H7 (cell line): ENCODE measurements at places on chromosomes 1 and 21. TPM values are rescaled to one million over a fixed set of nuclear protein-coding genes. Genes with fewer than 3 reads are reported as not detected.
A peak's percentile ranks its signal among the peaks of the same experiment; 100 is the strongest.

- DNase-seq, result no peak
Measured at GRCh38 chr1:94783342-94784189, 36.6 kb upstream of the SLC44A3 start.

DNA sequence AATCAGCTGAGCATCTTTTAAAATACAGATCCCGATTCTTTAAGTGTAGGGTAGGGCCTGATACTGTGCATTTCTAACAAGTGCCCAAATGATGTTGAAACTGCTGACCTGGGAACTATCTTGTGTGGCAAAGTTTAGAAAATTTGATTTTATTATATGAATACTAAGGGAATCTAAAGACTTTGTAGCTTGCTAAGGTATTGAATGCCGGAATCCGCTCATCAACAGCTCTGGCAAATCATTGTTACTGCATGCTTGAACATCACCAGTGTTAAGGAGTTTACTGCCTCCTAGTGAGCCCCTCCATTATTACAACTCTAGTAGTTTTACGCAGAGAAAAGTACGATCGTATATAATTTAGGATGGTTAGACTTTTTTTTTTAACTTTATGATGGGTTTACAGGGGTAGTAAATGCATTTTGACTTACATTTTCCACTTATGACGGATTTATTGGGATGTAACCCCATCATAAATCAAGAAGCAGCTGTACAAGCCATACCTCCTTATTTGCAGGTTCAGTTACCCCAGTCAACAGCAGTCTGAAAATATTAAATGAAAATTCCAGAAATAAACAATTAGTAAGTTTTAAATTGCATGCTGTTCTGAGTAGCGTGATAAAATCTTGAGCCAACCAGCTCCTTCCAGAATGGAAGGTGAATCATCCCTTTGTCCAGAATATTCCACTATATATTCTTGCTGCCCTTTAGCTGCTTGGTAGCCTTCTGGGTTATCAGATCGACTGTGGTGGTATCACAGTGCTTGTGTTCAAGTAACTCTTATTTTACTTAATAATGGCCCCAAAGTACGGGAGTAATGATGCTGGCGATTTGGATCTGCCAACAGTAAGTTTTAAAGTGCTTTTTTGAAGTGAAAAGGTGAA lies 892 bp downstream of the TYW3 start:
- peak; percentile 53 for DNase-seq

DNA sequence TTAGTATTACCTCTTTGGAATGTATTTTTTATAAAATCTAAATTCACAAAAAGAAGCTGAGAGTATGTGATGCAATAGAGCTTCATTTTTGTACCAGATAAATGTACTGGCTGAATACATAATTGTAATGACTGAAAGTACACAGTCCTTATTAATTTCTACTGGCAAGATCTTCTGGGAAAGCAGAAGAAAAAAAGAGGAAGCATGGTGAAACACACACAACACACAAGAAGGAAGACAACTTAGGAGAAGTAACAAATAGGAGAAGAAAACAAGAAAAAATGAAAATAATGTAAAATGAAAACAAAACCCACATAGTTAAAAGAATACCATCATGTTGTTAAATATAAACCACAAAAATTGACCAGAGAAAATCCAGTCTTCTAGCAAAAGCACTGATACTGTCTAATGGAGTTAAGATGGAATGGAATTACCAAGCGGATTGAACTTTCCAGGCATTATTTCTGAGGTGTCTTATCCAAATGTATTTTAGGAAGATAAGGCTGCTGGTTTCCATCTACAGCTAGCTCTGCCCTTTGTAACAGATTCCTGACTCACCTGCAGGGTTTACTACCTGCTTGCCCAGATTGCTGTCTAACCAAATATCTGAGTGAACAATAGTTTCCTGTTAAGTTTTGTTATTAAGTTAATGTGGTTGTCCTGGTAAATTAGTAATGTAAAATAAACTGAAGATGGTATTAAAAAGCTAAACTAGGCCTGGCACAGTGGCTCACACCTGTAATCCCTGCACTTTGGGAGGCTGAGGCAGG lies 4.5 kb upstream of the COP1 start:
- DNase-seq, result no peak

- DNase-seq, result peak; percentile 66
Measured at GRCh38 chr1:29465755-29466154, 229.4 kb downstream of the PTPRU start.

GRCh38 chr1:41387667-41388091 lies 26.4 kb downstream of the FOXO6 start:
- peak; percentile 95 for DNase-seq

DNA sequence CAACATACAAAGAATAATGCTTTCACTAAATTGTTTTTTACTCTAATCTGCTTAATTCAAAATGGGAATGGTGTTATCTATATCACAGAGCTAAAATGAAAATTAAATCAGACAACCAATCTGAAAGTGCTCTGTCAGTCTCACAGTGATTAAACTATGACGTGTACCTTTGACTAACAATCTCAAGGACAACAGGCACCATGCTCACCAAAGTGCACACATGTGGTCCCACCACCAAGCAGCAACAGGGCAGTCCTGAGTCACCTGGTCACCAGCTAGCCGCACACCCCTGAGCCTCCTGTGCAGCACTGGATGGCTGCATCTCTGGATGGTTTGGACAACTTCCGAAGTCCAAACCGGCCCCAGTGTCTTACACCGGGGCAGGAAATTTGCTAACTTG lies 54.5 kb upstream of the NADK start:
- DNase-seq, result no peak

CFHR4 gene
- total RNA-seq, result 0.30 TPM in 1 of 2 replicates, not detected in the other

KRTAP12-2 gene
- not detected in 2 replicates for total RNA-seq

DNA sequence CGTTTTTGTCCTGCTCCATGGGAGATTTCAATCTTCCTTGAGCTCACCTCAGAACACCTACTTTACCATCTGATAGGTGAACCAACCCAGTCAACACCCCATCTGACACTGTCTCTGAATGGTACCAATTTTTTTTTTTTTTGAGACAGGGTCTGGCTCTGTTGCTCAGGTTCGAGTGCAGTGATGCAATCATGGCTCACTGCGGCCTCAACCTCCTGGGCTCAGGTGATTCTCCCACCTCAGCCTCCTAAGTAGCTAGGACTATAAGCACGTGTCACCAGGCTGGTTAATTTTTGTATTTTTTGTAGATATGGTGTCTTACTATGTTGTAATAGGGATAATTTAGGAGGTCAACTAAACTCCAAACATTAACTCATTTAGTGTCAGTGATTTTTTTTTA lies 36.3 kb downstream of the SPRTN start:
- DNase-seq, result no peak

DNA sequence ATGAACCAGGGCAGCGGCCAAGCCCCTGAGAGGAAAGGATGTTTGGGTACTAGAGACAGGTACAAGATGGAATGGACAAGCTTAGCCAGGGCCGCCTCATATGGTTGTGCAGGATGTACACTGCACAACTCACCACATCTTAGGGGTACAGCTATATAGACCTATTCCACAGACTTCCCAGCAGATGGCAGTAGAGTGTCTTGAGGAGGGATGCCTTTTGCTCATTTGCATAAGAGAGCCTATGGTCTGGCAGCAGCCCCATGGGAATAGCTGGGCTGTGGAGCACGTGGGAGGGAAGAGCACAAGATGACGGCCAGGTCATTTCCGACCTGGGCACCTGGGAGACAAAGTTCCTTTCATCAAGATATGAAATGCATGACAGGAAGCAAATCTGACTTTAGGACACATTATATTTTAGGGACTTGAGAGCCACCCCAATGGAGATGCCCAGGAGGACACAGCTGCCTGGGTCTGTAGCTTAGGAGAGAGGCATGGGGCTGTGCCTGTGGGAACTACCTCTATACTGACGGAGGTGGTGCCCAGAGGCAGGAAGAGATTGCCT lies 215.5 kb downstream of the KCNJ6 start:
- peak; percentile 88 for DNase-seq

GRCh38 chr1:68221980-68222373 lies 10.3 kb downstream of the WLS start:
- DNase-seq, result no peak

DNA sequence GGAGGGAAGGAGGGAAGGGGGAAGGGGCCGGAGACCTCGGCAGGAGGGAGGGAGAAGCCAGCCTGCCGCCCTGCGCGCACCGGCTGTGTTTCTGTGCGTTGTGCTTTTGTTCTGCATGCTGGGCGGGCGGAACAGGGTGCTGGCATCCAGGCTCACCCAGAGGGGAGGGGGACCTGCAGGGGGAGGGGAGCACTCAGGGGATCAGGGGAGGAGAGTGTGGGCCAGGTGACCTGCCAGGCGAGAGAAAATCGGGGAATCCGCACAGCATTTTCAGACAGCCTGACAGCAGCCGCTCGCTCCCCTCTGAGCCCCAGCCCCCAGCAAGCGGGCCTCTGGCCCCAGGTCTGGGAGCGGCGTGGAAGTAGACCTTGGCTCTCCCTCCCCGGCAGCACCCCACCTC lies 54.7 kb downstream of the RIPK4 start:
- DNase-seq, result peak; percentile 92

DNA sequence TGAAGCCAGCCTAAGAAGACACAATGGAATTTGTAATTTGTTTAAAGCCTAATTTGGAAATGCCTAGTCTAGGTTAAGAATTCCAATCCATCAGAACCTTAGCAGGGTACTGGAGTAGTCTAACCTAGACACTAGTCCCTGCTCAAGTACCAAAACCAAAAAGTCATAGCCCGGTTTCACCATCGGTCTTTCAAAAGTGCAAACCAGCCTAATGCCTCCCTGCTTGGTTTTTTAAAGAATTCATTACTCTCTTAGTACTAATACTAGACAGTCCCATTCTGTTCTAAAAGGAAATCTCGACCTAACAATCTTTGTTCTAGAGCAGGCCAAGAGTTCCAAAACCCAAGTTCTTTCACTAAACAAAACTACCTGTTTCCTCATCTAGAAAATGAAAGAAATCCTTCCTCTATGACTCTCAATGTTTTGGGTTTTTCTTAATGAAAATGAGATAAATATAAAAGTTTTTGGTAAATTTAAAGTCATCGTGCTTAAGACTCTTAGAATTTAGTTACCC lies 2.6 kb downstream of the PUM1 start:
- DNase-seq, result no peak

DNA sequence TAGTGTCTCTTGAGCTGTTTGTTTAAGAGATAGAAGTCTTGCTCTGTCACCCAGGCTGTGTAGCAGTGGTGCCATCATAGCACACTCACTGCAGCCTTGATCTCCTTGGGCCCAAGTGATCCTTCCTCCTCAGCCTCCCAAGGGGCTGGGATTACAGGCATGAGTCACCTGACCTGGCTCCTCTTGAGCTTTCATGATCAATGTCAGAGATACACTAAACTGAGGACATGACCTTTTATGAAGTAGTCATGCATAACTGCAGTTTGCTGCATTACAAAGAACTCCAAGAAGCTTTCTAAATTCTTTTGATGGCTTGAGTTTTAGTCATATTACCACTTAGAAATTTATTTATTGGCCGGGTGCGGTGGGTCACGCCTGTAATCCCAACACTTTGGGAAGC lies 77.7 kb downstream of the CC2D1B start:
- no peak for DNase-seq

- no peak for DNase-seq
Measured at GRCh38 chr1:226542623-226543103, 5.9 kb upstream of the STUM start.

GRCh38 chr1:28328228-28328648 lies 602 bp upstream of the MED18 start:
- no peak for DNase-seq

GRCh38 chr1:110348050-110348449 lies 8.9 kb downstream of the RBM15 start:
- DNase-seq, result no peak

- no peak for DNase-seq
Measured at GRCh38 chr1:185906186-185906585, 172.0 kb downstream of the HMCN1 start.

GRCh38 chr1:63896755-63897154 lies 122.9 kb downstream of the ROR1 start:
- no peak for DNase-seq

DNA sequence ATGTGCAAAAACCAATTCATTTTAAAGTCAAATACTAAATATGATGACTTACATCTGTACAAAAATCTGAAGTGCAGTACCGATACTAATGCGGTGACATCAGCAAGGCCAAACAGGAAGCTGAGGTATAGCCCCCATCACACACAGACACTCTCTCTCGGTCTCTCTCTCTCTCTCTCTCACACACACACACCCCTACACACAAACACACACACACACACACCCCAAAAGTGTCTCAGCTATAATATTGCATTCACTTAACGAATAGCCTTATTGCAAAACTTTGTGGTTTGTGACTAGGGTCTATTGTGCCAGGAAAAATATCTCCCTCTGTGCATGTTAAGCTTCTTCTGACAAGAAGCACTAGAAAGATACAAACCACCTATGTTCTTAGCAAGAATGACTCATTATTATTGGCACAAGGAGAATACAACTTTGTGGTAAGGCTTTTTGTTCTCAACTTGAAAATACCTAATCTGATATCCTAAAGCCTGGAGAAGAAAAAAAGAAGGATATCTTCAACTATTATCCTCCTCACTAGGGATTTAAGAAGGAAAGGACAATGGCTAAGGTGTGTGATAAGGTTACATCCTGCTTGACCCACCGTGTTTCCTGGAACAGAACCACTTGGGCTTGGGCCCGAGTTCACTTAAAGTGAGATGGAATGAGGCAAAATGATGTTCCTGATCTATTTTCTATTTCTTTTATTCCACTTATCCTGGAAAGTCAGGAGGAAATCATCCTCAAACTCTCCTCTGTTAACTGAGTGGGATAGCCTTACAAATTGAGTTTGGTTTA lies 107.1 kb downstream of the NIBAN1 start:
- no peak for DNase-seq

LDLRAD1 gene
- not detected in 2 replicates for total RNA-seq

DNA sequence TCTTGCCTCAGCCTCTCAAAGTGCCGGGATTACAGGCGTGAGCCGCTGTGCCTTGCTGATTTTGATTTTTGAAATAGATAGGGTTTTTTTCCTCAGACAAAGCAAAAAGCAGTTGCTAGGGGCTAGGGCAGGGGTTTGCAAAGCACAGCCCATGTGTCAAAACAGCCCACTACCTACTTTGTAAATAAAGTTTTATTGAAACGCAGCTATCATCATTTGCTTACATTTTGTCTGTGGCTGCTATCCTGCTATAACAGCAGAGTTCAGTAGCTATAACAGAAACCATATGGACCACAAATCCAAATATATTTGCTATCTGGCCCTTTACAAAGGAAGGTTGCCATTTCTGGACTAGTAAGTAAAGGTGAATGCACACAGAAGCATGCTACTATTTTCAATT lies 44.8 kb downstream of the NUF2 start:
- no peak for DNase-seq

DNA sequence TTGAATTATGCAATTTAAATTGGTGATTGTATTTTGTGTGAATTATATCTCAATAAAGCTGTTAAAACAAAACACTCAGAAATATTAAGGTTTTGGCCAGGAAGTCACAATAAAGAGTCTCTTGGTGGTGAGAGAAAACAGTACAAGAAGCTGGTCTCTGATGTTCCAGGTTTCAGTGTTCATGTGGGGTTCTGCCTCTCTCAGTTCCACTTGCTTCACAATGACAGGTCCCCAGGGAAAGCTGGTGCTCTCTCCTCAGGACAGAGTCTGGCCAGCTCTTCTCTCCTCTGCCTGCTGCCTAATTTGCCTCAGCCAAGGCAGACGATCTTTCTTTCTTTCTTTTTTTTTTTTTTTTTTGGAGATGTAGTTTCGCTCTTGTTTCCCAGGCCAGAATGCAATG lies 342.9 kb upstream of the PLXNA2 start:
- DNase-seq, result no peak
